ENCODE measurements at places on chromosomes 6 and 20.
A peak's percentile ranks its signal among the peaks of the same experiment; 100 is the strongest.

GRCh38 chr6:153104220-153104619 is 26.9 kb downstream of the RGS17 start:
- no peak for DNase-seq

- no peak for DNase-seq
Measured at GRCh38 chr6:166495487-166496314, 90.8 kb downstream of the RAMACL start.

DNA sequence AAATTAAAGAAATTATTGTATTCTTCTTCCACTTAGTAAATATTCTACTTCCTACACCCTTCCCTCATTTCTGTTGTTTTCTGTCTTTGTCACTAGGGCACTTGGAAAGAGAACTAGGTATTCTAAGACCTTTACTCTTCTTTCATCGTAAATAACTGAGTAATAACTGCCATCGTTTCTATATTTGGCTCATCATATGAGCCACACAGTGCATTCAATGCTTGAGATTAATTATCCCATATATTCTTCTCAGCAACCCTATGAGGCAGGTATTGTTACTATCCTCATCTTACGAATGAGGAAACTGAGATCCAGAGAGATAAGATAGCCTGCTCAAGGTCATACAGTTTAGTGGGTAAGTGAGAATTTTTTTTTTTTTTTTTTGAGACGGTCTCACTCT is 38.9 kb downstream of the LRP11 start:
- DNase-seq, result no peak

GRCh38 chr20:40753472-40753871 is 64.4 kb upstream of the MAFB start:
- no peak for DNase-seq

DNA sequence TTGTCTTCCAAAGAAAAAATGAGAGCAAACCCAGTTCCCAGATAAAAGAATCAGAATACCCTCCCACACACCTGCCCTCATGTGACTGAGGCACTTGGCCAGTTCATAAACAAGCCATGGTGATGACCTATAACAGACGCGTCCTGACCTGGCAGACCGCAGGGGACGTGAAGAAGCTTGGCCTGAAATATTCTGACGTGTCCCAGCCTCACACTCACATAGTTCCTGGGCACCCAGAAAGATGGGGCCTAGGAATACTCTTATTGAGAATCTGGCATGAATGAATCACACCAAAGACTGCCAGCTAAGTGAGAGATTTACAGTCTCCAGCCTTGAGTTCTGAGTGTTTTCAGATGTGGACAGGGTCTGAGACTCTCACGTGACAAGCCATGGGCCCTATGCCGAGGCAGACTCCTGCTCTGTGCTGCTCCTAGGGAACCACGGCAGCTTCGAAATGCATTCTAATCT is 17.2 kb upstream of the MAP3K4 start:
- DNase-seq, result peak; percentile 99

- no peak for DNase-seq
Measured at GRCh38 chr6:94588301-94588700, 989.0 kb upstream of the MANEA start.

DNA sequence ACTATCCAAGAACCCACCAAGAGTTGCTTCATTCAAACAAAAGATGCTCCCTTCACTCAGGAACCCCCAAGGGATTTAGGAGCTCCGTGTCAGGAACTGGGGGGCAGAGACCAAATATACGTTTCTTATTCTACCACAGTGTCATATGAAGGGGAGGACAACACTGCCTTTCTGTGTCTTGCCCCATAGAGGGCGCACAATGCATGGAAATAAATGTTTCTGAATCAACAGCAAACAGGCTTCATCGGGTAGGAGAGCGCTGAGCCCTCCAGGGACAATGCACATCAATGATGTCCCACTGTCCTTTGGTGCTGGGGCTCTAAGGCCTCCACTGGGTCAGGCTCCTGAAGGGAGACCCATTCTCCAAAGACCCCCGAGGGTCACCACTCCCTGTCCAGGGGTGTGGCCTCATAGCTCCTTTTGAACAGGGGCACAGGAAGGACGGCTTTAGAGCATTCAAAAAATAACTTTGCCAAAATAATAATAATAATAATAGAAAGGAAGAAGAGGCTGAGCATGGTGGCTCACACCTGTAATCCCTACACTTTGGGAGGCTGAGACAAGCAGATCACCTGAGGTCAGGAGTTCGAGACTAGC is 31.1 kb downstream of the PLG start:
- peak; percentile 23 for DNase-seq

- no peak for DNase-seq
Measured at GRCh38 chr20:44736170-44737021, 9.3 kb upstream of the KCNK15 start.

DNA sequence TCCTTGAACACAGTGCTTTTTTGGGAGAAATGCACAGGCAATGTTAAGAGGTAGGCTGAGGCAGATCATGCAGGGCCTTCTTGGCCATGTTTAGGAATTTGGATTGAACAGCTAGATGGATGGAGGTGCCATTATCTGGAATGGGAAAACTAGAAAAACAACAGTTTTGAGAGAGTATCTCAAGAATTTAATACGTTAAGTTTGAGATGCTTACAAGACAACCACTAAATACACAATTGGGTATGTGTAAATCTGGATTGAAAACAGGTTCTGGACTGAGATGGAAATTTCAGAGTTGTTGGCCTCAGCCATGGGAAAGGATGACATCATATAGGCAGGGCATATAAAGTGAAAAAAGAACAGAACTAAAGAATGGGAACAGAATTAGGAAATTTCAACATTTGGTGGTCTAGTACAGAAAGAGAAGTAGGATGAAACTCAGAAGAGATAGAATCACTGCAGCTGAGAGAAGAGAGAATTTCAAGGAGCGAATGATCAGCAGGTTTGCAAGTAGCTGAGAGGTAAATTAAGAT is 37.1 kb downstream of the NCOA7 start:
- DNase-seq, result no peak

- DNase-seq, result no peak
Measured at GRCh38 chr20:51237791-51238190, 214.9 kb upstream of the KCNG1 start.

DNA sequence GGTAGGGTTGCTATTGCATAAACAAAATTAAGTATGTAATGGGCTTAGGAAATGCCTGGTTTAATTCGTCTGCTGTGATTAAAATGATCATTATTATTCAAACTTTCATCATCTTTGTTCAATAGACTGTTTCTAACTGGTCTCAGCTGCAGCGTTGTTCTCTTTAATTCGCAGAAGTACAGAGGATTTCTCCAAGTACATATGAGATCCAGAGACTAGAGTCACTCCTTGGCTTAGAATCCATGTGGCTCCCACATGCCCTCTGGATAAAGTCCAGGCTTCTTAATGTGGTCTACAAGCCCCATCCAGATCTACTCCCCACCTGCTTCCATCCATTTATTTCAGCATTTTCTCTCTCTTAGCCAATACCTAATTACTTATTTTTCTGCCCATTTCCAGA is 1.1 kb upstream of the ZBTB24 start:
- no peak for DNase-seq

DNA sequence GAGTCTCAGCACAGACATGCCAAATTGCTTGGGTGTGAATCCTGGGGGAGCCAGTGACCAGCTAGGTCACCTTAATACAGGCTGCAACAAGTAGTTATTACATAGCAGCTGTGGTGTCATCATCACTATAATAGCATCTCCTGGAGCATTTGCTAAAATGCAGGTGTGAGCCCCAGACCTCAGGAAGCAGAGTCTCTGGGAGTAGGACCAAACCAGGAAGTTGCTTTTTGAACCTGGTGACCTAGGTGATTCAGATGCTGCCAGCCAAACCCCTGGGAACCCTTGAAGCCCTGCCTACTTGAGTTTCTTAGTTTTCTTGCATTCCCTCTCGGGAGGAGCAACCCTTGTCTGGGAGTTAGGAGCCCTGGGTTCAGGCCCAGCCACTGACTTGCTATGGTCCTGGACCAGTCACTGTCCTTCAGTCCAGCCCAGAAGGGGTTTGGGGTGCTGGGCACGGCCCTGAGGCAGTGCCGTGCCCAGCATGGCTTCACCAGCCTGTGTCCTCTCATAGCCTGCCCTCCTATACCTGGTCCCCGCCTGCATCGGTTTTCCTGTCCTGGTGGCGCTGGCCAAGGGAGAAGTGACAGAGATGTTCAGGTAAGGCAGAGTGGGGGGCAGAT is 39.3 kb upstream of the ID1 start:
- DNase-seq, result no peak

DNA sequence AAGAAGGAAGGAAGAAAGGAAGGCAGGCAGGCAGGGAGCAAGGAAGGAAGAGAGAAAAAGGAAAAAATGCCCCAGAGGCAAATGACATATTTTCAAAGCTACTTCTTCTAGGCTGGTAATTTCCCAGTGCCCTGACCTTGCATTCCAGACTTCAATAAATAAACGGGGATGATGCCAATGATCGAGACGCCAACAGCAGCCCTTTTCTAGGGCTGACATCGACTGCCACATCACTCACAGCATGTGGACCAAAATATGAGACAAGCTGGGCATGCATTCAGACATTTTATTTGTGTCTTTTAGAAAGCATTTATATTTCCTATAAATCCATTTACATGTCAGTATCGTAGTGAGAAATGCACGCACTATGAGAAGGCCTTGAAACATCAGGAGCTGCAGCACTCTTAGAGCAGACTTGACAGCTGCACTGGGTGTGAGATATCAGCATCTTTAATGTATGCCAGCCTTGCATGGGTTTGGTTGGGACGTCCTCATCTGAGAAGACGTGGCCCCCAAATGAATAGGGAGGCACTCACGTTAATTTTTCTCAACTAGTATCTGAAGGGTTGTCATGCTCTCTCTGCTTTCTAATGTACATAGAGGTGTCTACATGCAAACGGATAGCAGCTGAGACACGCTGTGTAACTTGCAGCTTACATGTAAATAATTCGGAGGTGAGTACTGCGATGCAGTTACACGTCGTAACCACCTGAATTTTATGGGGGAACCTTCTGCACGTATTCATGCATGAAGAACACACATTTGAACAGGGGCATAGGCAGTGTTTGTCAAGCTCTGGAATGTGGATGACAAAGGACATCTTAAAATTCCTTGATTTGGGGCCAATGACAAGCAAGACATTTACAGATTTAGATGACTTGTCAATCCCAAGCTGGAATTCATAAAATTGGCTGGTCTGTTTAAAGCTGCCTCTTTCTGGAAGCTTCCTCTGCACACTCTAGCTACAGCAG is 149.1 kb upstream of the AGPAT4 start:
- no peak for DNase-seq

DNA sequence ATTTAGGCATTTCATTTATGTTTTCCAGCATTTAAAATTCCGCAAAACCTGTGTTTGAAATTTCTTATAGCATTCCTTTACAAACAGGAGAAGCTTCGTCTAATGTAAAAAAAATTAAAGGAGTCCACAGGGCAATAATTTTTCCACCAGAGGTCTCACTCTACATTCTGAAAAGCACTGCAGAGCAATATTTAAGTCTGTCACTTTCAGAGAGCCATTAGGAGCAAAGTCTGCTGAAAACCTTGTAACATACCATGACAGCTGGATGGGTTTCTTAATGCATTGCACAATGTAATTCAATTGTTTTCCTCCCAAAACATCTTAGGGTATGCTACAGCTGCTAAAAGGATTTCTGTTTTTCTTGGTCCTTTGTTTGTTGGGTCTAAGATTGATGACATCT is 18.0 kb downstream of the BAG2 start:
- DNase-seq, result no peak

DNA sequence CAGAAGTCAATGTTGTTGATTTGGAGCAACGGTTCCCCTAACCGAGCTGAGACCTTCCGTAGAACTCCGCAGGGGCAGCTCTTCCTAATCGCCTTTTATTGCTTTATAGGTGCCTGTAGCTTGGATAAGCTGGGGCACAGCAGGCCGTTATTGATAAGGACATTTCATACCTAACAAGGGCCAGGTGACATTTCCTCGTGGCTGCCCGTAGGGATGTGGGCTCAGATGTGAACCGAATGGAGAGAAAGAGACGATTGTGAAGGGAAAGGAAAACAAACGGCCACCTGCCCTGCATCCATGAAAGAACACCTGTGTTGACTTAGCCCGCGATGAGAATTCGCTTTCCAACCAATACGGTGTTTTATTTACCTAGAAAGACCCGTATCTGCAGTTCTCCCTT is 53.3 kb upstream of the DACT2 start:
- no peak for DNase-seq

DNA sequence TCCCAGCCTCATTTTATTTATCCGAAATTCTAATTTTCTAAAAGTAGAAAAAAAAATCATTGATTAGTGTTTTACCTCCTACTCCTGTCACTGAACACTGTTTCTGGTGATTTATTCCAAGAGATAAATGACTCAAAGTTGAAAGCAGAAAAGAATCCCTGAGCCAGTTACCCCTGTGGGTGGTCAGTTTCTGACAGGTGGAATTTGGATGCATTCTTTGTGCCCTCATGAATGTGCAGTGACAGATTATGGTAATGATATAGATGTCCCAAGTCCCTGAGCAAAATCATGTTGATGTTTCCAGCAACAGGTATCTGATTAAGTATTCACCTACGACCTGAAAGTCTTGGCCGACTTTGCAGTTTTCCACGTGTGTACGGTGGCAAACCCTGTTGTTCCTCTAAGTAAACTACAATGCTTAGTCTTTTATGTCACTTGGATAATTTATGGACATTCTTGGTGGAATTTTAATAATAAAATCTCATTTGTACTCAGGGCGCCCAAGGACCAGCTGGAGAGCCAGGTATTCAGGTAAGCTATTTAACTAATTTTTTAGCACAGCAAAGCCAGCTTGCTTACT is 153.6 kb downstream of the COL9A1 start:
- DNase-seq, result no peak

- DNase-seq, result no peak
Measured at GRCh38 chr6:1049900-1050299, 262.0 kb upstream of the FOXQ1 start.
